ENCODE measurements at places on chromosomes 7 and 10.

DNA sequence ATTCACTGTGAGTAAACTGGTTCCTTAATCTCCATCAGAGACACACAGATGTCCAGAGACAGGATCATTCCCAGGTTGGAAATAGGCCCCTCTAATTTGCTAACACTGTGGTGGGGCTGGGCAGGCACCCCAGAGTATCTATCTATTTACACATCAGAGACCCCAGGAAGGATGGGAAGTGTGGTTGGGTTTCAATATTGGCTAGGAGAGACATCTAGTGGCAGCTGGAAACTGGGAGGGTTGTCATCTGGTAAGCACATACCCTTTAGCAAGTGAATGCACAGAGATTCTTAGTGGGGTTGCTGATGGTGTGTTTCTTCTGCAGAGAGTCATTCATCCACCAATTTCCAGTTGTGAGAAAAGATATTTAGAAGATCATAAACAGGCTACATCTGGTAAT, 36.0 kb upstream of the NRG3 start:
- DNase-seq: no peak

DNA sequence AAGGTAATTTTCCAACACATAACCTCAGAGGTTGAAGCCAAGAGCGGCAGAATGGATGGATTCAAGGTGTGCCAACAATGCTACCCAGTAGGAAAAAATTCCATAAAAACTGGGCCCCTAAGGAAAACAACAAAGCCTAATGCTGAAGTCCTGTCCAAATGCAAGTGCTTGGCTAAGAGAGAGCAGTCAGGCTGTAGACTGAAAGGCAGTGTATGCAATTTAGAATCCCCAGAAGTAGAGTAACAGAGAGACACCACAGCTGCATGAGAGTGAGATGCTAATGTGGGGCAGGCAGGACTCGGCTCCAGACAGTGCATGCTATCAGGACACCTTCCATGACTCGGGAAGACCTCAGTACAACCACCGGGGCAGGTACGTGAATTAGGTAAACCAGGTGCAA, 124.5 kb downstream of the ZFAND4 start:
- no peak for DNase-seq

- no peak for DNase-seq
Measured at GRCh38 chr10:126439942-126440341, 51.7 kb upstream of the ADAM12 start.

GRCh38 chr10:97060441-97061084, 125.2 kb downstream of the SLIT1 start:
- DNase-seq: no peak

All from stimulated activated CD4-positive, alpha-beta T cell treated with anti-CD3 and anti-CD28 coated beads, Interleukin-2, amount 100 ng/mL, for 24 hours (primary cell).